ENCODE measurements at places on chromosomes 2 and 18.

DNA sequence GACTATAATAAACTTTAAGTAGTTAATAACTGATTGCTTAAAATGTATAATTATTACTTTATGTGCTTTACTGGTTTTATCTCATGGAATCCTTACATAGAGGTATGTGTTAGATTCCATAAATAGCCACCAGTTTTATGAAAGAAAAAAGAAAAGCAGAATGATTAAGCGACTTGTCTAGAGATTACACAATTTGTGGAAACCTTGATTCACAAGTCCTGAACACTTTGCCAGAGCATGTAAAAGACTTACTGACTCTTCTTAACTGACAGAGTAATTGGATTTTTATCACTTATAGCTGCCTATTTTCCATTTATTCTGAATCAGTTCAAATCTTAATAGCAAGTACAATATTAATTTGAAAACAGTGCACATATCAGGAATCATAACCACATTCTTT, 448.7 kb upstream of the NETO1 start:
- DNase-seq, result no peak

DNA sequence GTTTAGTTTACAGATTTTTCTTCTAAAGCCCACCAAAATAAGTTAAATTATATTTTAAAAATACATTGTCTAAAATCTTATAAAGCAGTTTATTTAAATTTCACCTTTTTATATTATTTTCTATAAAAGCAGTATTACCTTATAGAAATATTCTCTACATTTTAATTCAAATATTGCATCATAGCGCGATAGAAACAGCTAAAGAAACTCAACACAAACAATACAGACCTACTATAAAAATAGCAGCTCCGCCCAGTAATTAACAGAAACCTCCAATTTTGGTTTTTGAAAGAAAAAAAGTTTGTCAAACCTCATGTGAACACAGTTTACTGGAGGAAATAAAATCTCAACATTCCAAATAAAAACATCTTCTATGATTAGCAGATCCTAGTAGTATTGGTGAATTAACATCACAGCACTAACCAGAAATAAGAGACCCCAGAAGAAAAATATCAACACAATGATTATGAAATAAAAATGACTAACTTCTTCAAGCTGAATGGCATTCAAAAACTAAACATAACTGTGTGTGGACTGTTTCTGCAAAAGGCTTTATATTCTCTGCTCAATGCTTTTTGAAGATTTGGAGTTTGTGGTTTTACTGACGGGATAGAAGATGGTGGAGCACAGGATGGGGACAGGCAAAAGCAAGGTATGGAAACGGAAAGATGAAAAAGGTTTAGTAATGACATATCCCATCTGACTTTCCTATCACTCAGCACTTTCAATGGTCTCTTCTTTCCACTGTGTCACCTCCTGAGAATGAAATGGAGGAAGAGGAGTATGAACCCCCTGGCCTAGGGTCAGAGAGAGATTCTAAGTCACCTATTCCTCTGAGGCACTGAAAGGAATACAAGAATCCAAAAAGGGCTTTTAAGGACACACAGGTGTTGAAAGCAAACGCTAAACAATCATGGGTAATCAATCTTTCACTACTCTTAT, 17.5 kb downstream of the MAP4K3 start:
- no peak for DNase-seq

GRCh38 chr18:3179430-3180089, 40.2 kb downstream of the MYOM1 start:
- DNase-seq, result no peak

- DNase-seq, result no peak
These were observed 853.9 kb downstream of the NRXN1 start for GRCh38 chr2:50178050-50178449.

GRCh38 chr2:237490009-237490711, 3.1 kb downstream of the MLPH start:
- no peak for DNase-seq

DNA sequence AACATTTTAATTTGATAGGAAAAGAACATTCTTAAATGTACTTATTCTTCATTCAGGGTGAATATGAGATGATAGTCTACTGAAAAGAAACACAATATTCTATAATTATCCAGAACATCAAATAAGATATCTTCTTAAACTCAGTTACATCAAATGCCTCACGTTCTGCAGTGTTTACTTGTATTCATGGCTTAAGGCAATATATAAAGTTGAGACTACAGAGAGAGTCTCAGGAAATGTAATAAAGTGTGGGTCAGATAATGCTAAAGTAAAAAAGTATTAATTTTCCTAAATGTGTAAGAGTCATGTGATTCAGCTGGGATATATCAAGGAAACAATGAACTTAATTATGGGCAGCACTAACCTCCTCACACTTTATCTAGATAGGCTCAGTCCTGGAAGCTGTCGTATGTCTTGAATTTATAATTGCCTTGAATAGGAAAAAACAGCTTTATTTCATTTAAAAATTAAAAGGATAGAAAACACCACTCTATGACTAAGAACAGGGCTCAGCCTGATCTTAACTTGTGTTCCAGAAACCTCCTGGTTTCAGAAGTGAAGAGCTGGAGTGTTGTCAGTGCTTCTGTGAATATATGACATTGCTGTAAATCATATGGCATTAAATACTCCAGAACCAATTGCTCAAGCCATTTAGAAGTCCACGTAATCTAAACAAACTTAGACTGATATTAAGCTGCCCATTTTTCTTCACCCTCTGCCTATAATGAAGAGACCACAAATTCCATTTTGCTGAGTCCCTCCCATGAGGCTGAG, 240.2 kb downstream of the FSIP2 start:
- no peak for DNase-seq

- DNase-seq, result no peak
These were observed 37.8 kb upstream of the TNP1 start for GRCh38 chr2:216897561-216898203.

DNA sequence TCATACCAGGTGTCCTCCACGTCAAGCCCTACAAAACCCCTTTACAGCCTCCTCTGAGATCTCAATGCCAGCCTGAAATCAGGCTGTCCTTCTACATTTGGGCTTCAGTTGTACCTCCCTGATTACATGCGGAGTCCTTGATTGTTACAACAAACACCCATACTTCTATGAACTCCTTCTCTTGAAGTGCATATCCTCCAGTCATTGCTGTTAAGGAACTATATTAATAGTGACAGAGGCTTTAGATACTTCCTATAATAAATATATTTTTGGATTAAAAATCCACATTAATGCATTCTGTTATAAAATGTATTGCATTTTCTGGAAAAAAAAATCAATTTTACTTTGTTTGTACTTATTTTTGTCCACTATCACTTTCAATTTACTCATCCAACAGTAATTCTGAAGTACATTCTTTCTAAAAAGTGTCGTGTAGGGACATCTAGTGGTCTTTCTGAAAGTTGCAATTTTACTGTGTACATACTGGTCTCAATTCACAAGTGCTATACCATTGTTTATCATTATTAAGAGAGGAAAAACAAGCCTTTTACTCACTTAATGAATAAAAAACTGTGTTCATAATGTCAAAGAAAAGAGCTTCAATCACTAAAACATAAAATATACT, 316.4 kb downstream of the DSEL start:
- no peak for DNase-seq
